Fibroblast of villous mesenchyme (primary cell): ENCODE measurements at places on chromosomes 11 and 22.

GRCh38 chr11:7965386-7965785 is at the start of gene NLRP10:
NLRP10 (minus strand) TSS chr11:7965447; CDS start chr11:7963495, 1,952 bp downstream.
- DNase-seq, result peak; percentile 8

DNA sequence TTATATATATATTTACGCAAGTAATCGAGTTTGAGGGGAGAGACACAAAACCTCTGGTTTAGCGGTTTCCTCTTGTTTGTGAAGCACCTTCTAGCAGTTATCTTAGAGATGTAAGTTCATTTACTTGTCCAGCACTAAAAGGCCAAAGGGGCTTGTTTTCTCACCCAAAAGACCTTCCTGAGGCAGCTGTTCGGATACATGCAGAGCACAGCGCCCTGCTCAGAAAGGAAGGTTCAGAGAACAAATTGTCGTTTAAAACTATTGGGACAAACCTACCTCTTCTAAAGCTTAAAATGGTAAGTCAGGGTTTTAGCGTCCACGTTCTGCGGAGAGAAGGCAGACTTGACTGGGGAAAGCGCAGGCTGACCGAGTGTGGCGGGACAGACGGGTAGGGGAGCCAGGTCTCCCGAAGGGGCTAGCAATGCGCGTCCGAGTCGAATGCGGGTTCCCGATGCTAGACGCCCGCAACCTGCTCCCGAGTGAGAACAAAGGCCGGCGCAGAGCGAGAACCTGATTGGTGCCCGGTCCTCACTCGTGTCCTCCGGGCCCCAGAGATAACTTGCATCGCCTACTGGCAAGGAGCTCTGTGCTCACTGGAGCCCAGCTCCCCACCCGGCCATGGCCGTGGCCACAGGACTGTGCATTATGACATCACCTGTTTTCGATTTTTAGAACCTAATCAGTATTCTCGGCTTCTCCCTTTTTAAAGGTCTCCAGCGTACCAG is 1.0 kb upstream of the SESN3 start:
- no peak for DNase-seq

DNA sequence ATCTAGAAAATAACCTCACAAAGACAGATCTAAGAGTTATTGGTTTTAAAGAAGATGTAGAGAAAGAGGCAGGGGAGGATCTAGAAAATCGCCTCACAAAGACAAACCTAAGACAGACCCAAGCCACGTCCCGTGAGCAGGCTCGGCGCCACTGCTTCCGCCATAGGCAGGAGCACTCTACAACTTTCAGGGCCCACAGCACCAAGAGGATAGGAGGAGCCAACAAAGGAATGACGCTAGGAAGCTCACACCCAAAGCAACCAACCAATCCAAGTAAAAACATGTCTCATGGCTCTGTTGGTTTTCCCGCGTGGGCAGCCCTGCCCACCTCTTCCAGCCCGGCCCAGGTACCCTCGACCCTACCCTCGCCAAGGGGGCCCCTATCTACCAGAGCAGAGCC is 4167.4 kb upstream of the OR11H1 start:
- no peak for DNase-seq

DNA sequence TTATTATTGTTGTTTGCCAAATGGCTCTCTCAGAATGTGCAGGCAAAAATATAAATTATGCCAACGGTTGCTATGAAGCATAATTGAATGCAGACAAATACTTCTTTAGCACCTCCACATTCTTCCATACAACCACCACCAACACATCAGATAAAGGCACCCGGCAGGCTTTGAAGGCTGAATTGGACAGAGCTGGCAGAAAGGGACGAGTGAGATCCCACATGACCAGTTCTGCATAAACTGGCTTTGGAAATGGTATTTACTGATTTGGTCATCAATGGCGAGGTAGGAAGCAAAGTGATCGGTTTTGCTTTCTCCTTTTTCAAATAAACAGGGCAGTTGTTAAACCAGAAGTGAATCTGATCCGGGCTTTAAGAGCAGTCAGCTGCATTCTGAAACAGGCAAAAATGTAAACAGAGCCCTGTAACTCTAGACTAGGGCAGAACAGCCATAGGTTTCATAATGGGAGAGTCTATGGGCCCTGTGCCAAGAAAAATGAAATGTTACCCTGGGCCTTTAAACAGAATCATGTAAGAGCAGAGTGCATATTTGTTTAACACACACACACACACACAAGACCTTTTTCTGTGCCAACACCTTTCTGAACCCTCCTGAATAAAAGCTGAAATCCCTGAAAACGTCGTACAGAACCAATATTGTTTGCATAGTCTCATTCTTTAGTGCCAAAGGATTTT is 97.7 kb downstream of the MPPED2 start:
- peak; percentile 56 for DNase-seq

DNA sequence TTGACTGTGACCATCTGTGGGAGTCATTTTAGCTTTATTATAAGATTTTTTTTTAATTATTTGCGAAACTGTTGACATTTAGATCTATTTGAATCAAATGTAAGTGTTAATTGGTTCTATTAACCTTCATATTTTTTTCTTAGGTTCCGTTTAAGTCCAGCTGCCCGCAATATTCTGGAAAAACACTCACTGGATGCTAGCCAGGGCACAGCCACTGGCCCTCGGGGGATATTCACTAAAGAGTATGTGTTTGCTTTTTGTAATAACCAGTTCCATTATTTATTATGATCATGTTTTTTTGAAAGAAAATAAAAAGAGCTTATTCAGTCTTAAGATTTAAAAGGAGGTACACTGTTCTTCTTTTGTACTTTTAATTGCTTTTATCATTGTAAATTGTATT is 43.9 kb downstream of the PDHX start:
- DNase-seq, result peak; percentile 38

DNA sequence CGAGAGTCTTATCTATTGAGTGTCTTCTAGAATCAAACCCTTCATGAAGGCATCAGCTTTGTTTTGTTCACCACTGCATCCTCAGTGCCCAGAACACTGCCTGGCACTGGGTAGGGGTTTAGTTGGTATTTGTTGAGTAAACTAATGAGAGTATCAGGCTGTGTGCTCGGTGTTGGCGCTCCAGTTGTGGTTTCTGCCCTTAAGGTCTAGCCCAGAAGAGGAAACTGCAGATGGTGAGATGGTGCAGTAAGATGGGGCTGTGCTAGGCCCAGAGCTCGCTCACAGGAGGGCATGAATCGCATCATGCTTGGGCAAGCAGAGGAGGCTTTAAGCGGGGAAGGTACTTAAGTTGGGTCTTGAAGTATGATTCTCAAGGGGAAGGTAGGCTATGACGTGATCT is 97.2 kb downstream of the FBXO7 start:
- no peak for DNase-seq

DNA sequence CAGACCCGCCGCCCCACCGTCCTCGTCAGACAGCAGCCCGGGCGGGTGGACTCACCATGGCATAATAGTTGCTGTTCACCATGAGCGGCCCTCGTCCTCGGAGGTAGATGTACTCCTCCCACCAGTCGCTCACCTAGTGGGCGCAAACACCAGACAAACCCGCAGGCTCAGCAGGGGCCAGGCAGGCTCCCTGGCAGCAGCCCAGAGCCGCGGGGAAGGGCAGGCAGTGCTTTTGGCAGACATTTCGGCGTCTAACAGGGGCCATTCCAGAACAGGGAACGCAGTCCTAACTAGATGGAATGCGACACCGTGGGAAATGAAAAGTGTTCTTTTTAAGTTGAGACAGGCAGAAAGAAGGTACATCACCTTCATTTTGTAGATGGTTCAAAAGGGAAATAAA is 44.9 kb downstream of the CPT1A start:
- no peak for DNase-seq

GRCh38 chr11:11105361-11105760 is 247.5 kb upstream of the ZBED5 start:
- DNase-seq, result no peak

DNA sequence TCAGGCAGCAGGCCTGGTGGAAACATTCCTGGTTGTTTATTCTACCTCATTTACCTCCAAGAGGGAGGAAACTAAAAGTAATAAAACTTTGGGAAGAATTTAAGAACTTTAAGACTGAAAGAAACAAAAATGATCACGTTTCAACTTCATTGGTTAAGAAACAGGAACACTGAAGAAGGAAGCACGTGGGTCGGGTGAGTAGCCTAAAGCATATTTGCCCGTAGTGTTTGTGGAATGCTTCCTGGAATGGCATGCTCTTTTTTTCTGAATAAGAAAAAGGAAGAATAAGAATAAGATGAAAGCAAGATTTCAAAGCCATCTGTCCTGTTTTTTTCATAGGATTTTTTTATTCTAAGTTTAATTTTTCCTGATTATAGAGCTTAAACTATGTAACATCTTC is 83.1 kb downstream of the WNT11 start:
- DNase-seq, result no peak

DNA sequence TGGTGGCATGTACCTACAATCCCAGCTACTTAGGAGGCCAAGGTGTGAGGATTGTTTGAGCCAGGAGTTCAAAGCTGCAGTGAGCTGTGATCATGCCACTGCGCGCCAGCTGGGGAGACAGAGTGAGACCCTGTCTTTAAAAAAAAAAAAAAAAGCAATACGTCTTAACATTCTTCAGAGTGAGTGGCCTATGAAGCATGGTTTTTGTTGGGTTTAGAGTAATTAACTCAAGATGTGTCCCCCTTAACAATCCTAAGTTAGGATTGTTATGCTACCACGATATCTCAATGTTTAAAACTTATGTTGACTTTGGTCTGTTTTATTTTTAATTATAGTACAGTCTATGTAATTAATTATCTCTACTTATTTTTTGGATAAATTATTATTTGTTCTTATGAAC is 156.1 kb downstream of the HIPK3 start:
- no peak for DNase-seq

GRCh38 chr11:120977266-120978137 is 46.4 kb upstream of the TBCEL start:
- DNase-seq, result no peak
